ENCODE measurements at places on chromosomes 7 and 10.

- no peaks in the 10 kb centered on the region for H3K36me3 ChIP-seq
- no peak for DNase-seq
- no peak overlapping the region for H3K27ac ChIP-seq
- H3K4me1 ChIP-seq: no peaks in the 10 kb centered on the region
- no peak overlapping the region for H3K4me3 ChIP-seq
Measured at GRCh38 chr7:18974803-18975202, 142.6 kb downstream of the TWIST1 start.

DNA sequence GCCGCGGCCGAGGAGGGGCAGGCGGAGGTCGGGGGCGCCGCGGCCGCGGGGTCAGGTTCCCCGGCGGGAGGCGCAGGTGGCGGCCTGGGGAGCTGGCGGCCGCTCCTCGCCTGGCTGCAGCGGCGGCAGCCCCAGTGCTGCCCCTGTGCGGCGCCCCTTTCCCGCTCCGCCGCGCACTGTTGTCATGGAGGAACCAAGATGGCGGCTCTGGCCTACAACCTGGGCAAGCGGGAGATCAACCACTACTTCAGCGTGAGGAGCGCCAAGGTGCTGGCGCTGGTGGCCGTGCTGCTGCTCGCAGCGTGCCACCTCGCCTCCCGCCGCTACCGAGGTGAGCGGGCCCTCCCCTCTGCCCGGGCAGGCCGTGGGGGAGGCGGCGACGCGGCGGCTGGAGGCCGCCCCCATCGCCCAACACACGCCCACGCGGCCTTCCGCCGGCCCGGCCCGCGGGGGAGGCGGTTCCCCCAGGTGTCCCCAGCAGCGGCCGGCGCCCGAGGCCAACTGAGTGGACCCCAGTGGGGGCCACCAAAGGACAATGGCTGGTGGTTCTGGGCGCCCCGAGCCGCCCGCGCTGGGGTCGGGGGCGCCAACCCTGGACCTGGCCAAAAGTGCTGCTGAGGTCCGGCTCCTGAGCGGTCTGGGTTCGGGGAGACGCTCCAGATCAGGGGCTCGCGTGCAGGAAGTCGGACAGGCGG is 425 bp downstream of the CASD1 start:
- peaks cover 4% of the 10 kb centered on the region for H3K36me3 ChIP-seq
- peak overlapping the region; percentile 83 for H3K4me3 ChIP-seq
- H3K4me1 ChIP-seq: peaks cover 55% of the 10 kb centered on the region
- DNase-seq: peak; percentile 89
- no peaks in the 10 kb centered on the region for H3K27me3 ChIP-seq

DNA sequence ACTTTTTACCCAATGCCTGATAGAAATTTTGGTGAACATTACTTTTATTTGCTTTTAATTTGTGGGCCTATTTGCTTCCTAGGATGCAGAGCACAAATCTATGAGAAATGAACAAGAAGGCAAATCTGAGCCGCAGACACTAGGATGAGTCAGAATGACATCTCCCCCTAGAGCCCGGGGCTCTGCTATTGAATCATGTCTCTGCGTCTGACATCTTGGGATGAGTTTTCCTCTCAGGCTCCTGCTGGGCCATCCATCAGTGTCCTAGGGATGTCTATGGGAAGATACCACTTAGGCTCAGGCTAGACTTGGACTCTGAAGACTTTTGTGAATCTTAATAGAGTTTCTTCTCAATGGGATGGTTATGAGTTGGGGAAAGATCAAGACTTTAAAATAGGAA is 157.3 kb upstream of the MTPN start:
- no peak overlapping the region for H3K4me3 ChIP-seq
- H3K36me3 ChIP-seq: no peaks in the 10 kb centered on the region
- no peak overlapping the region for H3K27ac ChIP-seq
- H3K4me1 ChIP-seq: peaks cover 6% of the 10 kb centered on the region
- DNase-seq: no peak

DNA sequence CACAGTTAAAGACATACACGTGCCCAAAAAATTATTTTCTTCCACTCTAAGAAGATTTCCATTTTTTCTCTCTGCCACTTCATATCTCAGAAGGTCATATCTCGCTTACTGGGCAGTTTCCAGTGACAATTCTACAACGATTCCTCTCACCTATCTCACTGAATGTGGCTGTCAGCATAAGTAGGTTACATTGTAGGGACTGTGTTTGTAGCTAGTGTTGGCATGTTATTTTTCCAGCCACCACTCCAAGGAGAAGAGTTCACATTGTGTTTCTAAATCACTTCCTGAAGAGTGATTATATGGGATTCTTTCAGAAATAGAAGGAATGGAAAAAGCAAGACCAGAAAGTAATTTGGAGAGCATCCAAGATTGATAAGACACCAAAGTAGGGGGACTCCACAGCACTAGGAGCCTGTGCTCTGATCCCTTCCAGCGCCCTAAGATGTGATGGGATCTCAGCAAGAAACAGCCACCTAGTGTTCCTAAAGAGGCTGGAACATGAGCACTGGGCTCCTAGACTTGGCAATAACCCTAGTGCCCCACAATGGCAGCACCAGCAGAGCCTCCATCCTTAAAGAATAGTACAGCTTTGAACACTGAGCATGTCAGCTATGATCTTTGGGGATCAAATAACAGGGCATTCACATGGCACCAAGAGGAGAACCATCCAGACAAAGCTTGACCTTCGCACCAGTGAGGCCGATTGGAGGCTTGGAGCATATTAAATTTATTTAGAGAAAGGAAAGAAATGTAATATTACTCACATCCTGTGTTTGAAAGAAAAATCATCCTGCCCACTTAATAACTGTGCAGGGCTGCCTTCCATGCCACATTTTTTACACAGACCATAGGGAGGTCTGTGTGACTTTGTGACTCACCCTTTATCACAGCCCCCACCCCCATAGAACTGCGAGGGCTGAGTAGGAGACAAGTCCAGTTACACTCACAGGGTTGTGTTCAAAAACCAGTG is 51.8 kb downstream of the CAV1 start:
- H3K27me3 ChIP-seq: no peaks in the 10 kb centered on the region
- no peaks in the 10 kb centered on the region for H3K36me3 ChIP-seq
- no peaks in the 10 kb centered on the region for H3K4me1 ChIP-seq
- H3K27ac ChIP-seq: no peak overlapping the region

DNA sequence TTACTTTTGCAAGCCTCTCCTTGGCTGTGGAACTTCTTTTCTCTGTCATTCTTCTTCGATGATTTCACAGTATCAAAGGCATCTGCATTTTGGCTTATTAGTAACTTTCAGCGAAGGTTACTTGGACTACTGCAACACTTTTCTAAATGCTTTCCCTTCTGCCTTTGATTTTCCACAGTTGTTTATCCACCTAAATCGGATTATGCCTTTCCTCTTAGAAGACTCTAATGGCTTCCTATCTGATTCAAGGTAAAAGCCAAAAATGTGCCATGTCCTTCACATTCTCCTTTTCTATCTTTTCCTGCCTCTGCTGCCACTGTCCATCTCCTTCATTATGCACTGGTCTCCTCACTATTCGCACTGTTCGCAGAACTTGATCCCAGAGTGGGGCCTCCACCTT is 1606.3 kb upstream of the LRRTM3 start:
- DNase-seq: no peak
- no peaks in the 10 kb centered on the region for H3K36me3 ChIP-seq
- H3K27ac ChIP-seq: no peak overlapping the region
- H3K4me1 ChIP-seq: peaks cover 6% of the 10 kb centered on the region
- no peaks in the 10 kb centered on the region for H3K27me3 ChIP-seq
- no peak overlapping the region for H3K4me3 ChIP-seq

DNA sequence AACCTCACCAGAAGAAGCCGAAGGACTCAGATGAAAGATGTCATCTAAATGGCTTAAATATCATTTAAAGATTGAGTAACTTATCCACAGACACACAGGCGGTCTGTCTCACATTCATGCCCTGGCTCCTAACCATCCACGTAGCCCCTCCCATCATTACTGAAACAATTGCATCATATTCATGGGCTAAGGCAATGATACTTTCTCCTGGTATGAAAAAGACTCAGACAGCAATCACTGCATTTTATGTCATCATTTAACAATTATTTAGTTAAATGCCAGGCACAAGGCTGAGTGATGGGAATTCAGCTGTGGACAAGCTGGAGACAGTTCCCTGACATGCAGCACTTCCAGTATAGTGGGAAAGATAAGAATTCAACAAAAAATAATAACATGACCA is 11.2 kb upstream of the TECTB start:
- no peaks in the 10 kb centered on the region for H3K27me3 ChIP-seq
- no peaks in the 10 kb centered on the region for H3K36me3 ChIP-seq
- DNase-seq: no peak
- H3K4me1 ChIP-seq: peaks cover 12% of the 10 kb centered on the region

DNA sequence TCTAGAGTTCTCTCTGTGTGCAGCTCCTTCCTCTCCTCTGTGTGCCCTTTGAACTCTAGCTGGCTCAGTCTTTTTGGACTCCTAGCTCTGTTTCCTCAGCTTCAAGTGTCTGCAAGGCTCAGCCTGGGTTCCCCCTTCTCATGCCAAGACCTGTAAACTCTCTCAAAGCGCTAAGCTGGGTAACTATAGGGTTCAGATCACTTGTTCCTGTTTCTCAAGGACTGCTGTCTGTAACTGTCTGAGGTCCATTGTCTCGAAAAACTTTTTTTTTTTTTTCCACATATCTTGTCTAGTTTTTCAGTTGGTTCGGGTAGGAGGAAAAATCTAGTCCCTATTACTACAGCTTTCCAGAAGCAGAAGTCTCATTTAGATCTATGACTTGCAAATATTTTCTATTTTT is 46.6 kb upstream of the PPP1R17 start:
- no peaks in the 10 kb centered on the region for H3K36me3 ChIP-seq
- no peak overlapping the region for H3K27ac ChIP-seq
- no peak for DNase-seq

- DNase-seq: no peak
- no peaks in the 10 kb centered on the region for H3K27me3 ChIP-seq
- H3K4me3 ChIP-seq: no peak overlapping the region
Measured at GRCh38 chr7:104809906-104810305, 204.1 kb upstream of the KMT2E start.

- no peaks in the 10 kb centered on the region for H3K36me3 ChIP-seq
- no peak for DNase-seq
- H3K4me1 ChIP-seq: no peaks in the 10 kb centered on the region
- no peak overlapping the region for H3K27ac ChIP-seq
- H3K4me3 ChIP-seq: no peak overlapping the region
Measured at GRCh38 chr7:114922652-114923402, 933 bp downstream of the MDFIC start.

GRCh38 chr10:6678956-6679355 is 98.9 kb upstream of the PRKCQ start:
- DNase-seq: no peak
- H3K27ac ChIP-seq: no peak overlapping the region
- no peaks in the 10 kb centered on the region for H3K27me3 ChIP-seq
- peaks cover 6% of the 10 kb centered on the region for H3K4me1 ChIP-seq
- no peak overlapping the region for H3K4me3 ChIP-seq

- H3K4me1 ChIP-seq: no peaks in the 10 kb centered on the region
- no peaks in the 10 kb centered on the region for H3K27me3 ChIP-seq
- peak; percentile 85 for DNase-seq
Measured at GRCh38 chr7:128427289-128427891, 17.6 kb upstream of the IMPDH1 start.

DNA sequence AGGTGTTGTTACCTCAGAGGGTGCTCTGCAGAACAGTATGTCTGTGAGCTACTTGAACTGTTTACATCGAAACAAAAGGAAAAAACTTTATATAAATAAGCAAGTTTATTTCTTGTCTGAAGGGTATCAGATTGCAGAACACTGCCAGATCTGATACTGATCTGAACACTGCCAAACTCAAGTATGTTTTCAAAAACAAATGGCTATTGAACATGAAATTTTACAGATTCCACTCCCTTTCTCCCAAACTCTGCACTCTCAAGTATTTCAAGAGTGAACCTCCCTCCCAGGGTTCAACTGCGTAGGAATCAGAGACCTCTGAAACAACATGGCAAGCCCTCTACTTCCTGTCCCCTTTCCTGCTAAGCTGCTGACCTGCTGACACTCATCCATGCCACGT is 216.6 kb downstream of the ZNF33B start:
- H3K4me1 ChIP-seq: no peaks in the 10 kb centered on the region
- H3K4me3 ChIP-seq: no peak overlapping the region
- H3K27ac ChIP-seq: no peak overlapping the region
- DNase-seq: no peak

DNA sequence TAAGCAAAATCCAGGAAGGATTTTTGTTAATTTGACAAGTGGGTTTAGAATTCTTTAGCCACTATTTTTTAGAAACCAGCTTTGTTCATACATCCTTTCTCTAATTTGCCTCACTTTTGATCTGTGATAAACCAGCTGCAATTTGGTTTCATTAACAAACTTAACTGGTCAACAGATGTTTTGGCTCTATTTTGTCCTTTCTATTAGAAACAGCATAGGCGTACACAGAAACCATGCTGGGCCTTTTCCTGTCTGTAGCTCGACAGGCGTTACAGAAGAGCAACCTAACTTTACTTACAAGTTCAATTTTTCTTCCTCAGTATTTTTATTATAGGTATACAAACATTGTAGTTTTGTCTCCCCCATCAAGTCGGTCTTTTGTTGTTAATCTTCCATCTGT is 28.2 kb downstream of the KAT6B start:
- H3K27ac ChIP-seq: peak overlapping the region; percentile 83
- H3K4me3 ChIP-seq: peak overlapping the region; percentile 34
- no peaks in the 10 kb centered on the region for H3K27me3 ChIP-seq
- H3K36me3 ChIP-seq: no peaks in the 10 kb centered on the region
- H3K4me1 ChIP-seq: peaks cover 52% of the 10 kb centered on the region

DNA sequence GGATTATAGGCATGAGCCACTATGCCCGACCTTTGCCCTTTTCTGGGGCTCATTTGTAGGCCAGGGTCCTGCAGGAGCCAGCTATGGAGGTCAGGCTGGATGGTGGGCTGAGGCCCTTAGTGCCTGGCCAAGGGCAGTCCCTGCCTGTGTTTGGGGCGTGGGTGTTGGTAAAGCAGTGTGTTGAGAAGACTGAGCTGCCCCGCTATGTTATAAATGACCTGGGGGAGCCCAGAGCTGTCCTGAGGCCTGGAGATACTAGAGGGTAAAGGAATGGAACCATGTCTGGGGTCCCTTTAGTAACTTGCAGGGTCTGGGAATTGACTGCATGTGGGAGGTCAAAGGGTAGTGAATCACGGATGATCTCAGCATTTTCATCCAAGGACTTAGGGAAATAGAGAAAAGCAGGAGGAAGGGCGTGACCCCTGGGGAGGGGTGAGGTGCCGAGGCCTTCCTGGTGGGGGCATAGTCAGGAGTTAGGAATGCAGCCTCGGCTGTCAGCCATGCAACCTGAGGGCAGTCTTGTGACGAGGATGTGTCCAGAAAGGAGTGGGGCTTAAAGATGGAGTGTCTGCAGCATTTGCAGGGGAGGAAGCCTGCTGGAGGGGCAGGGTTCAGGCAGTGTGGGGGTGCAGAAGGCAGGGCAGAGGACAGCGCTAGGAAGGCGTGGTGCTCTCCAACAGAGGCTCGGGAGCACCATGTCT is 31.5 kb downstream of the TMEM248 start:
- no peak for DNase-seq
- H3K4me3 ChIP-seq: peak overlapping the region; percentile 50
- peak overlapping the region; percentile 87 for H3K27ac ChIP-seq
- peaks cover 45% of the 10 kb centered on the region for H3K36me3 ChIP-seq
- peaks cover 63% of the 10 kb centered on the region for H3K4me1 ChIP-seq

GRCh38 chr10:56624082-56624481 is 263.0 kb upstream of the ZWINT start:
- no peaks in the 10 kb centered on the region for H3K27me3 ChIP-seq
- H3K4me1 ChIP-seq: no peaks in the 10 kb centered on the region
- H3K27ac ChIP-seq: no peak overlapping the region
- DNase-seq: no peak

Measured in Karpas-422 (cell line).